ENCODE measurements at places on chromosomes 6 and 20. TPM values are rescaled to one million over a fixed set of nuclear protein-coding genes. Genes with fewer than 3 reads are reported as not detected.

Gene TSPO2
- not detected for polyA plus RNA-seq

Gene ULBP2
- polyA plus RNA-seq, result 1.2 TPM

Gene TNXB
- polyA plus RNA-seq, result 99.8 TPM

Gene RFX6
- polyA plus RNA-seq, result not detected

Gene GABRR2
- 0.33 TPM for polyA plus RNA-seq

Gene RPP40
- 4.4 TPM for polyA plus RNA-seq
